Gastrocnemius medialis (tissue), 4 donors: ENCODE measurements at places on chromosomes 7 and 10. TPM values are rescaled to one million over a fixed set of nuclear protein-coding genes. Genes with fewer than 3 reads are reported as not detected.
A peak's percentile ranks its signal among the peaks of the same experiment; 100 is the strongest.

DNA sequence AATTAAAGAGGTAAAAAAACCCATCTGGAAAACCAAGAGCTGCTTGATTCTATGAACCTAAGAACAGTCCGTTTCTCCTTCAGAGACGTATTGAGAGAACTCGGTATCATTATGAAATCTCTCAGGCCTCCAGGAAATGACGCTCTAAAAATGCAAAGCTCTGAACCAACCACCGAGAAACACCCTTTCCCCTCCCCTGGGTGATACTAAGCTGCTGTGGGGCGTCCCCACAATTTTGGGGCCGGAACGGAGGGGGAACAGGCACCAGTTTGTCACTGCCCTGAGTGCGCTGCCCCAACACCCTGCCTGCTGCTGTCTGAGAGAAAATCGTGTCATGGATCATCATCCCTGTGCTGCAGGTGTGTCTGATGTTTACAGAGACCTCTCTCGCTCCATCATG, 509.5 kb downstream of the DNAJB6 start:
- no peak for DNase-seq

DNA sequence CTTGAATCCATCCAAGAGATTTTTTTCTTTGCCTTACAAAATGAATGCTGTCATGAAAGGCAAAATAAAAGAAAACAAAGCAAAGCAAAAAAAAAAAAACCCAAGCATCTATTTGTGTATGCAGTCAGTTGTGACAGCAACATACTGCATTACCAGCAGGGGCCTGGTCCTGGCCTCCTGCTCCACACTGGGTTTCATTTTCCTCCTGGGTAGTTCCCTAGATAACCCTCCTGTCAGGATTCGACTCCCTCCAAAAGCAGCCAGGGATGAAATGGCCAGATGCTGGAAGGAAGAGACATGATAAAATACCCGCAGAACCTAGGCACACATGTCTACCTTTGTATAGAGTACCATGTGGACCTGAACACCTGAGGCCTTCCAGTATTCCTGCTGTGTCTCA, 148.6 kb downstream of the NRCAM start:
- DNase-seq = no peak

DNA sequence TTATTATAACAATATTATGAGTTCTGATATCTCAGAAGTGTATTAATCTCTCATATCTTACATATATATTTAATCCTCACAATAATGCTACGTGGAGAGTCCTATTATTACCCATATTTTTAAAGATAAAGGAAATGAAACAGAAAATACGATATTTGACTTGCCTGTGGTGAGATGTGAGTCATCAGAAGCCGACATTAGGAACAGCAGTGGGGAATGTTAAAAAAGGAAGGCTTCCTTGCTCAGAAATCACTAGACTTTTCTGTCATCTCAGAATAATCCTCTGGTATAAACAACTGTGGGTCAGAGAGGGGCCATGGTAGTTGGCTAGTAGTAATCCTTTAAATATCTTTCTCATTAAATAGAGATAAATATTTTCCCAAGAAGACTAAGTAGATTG, 402.3 kb upstream of the PCDH15 start:
- DNase-seq = no peak

GRCh38 chr10:124701435-124701834, 42.7 kb downstream of the FAM53B start:
- peak; percentile 96 for DNase-seq

GRCh38 chr10:31158011-31158658, 126.5 kb upstream of the ZNF438 start:
- DNase-seq = no peak

GRCh38 chr10:48818861-48819520, 120.6 kb downstream of the LRRC18 start:
- DNase-seq = no peak

- no peak for DNase-seq
Measured at GRCh38 chr10:12195281-12195602, 449 bp downstream of the NUDT5 start.

- no peak for DNase-seq
Measured at GRCh38 chr10:17067376-17068264, 62.0 kb downstream of the CUBN start.

DNA sequence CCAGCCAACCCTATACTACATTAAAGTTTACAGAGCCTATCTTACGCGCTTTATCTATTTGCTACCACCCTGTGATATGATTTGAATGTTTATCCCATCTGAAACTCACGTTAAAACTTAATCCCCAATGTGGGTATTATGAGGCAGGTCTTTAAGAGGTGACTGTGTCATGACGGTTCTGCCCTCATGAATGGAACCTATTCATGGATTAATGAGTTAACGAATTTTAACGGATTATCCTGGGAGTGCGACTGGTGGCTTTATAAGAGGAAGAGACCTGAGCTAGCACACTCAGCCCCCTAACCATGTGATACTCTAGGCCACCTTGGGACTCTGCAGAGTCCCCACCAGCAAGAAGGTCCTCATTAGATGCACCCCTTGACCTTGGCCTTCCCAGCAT, 37.8 kb downstream of the SRPK2 start:
- no peak for DNase-seq

DNA sequence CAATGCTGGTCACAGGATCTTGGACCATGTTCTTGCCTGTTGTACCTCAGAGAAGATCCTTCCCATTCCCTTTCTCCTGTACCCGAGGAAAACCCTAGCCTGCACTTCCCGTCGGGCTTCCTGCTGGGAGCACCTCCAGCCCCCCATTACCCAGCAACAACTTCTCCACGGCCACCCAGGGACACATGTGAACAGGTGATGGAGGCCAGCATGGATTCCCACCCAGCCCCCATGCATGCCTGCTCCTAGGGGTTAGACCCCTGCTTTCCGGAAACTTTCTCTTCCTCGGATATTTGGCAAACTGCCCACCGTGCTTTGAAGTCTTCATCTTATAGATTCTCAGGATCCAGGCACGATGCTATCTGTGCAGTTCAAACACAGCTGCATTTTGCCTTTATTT, 67.3 kb downstream of the CALML3 start:
- DNase-seq = no peak

DNA sequence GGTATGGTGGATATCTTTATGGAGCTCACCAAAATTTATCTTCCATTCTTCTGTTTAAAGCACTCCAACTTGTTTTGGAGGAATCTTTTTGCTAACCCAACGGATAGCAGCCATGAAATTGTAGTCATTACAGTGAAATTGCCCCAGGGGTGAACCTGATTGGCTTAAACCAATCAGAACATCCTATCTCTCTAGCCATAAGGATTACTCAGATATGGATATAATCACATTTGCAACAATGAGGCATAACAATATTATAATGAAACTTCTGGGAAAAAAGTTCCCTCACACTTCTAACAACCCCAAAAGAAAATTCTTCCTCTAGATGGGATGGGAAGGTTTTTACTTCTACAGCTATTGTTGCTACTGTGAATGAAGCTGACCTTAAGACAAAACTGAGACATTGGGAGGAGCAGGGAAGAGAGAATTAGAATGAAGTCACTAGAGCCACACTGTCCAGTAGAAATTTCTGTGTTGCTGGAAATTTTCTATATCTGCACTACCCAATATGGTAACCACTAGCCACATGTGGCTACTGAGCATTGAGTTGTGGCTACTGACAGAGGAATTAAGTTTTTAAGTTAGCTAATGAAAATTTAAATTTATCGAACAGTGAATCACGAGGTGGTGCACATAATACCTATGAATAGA, 50.4 kb upstream of the ARHGAP21 start:
- no peak for DNase-seq

DNA sequence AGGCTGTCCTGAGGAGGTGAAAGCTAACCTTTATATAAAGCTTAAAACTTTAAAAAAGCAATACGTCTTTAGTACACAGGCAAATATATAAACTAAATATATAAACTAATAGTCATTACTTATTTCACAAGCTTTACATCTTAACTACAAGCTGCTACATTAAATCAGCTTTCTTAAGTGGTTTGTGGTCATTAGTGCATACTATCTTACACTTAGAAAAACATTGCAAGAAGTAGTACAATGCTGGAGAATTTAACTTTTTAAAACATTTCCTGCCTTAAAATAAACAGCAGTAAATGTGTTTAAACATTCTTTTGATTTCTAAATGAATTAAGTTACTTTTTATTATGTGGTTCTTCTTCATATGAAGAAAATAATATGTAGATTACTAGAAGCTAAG, 36.3 kb downstream of the MET start:
- no peak for DNase-seq

GRCh38 chr10:27223964-27224363, 16.6 kb downstream of the ACBD5 start:
- DNase-seq = no peak

- no peak for DNase-seq
Measured at GRCh38 chr7:25850735-25851134, 301.3 kb upstream of the NFE2L3 start.

- DNase-seq = no peak
Measured at GRCh38 chr7:50940621-50941020, 157.9 kb upstream of the GRB10 start.

DNA sequence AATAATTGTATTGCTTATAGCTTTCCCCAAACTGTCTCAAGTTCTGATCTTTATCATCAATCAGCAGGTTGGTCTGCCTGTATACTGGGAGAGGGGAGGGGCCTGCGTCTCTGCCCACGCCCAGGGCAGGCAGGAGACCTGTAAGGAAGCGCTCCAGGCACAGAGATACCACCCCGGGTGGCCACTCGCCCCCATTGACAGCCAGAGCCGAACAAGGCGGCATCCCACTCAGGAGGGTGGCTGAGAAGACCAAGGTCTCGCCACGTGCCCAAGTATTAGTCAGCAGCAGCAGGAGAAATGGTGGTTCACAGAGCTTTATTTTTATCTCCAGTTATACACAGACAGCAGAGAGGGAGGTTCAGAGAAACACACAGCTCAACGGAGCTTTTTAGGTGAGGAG, 7.2 kb downstream of the STK32C start:
- DNase-seq = no peak

DNA sequence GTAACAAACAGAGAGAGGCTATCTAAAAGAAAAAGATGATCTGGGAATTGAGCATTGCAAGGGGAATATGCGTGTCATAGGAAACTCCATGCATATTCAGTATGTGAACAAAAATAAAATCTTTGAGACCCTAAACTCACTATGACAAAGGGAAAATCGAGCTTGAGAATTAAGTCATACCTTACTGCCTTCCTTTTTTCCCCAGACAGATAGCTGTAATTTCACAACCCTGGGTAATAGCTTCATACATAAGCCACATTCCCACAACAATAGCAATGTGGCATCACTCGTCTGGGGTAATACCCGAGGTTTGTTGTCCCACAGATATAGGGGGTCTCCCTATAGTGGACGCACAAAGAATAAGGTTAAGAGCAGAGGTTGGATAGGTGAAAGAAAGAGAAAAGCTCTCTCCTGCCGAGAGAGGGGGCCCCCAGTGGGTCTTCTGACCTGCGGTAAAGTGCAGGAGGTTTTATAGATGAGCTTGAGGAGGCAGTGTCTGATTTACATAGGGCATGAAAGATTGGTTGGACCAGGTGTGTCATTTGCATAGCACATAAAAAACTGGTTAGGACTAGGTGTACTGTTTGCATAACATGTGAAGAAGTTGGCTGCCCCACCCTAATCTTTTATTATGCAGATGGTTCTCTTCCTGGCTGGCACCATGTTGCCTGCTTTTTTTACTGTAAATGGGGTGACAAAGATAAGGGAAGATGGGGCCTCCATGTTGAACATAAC, 11.6 kb downstream of the CYP3A43 start:
- no peak for DNase-seq

DNA sequence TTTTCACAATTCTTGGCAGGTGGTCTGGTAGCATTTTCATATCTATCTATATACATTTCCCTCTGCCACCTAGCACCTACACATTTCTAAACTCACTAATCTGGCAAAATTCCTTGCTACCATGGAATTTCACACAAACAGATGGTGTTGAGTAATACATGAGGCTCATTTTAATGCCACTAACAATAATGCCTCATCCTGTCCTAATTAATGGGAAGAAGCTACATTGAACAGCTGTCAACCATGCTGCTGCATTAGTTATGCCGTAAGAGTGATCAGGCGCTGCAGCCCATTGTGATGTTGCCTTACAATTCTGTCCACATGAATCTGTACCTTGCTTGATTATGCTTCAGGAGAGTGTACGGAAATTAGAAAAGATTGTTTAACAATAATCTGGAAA, 23.2 kb downstream of the COL1A2 start:
- no peak for DNase-seq

- DNase-seq = no peak
Measured at GRCh38 chr10:18144396-18144795, 4.2 kb downstream of the CACNB2 start.

Gene GSTO2
- total RNA-seq = 0.71 TPM

Gene PLAU
- 2.9 TPM for total RNA-seq

Gene YKT6
- 79.5 TPM for total RNA-seq

Gene ASB10
- total RNA-seq = 22.8 TPM

Gene ADCYAP1R1
- 0.31 TPM for total RNA-seq

Gene PDE1C
- 0.46 TPM for total RNA-seq
